ENCODE measurements at places on chromosomes 3 and 15. TPM values are rescaled to one million over a fixed set of nuclear protein-coding genes. Genes with fewer than 3 reads are reported as not detected.

PPP1R14D gene
- not detected for total RNA-seq

GRCh38 chr3:183182073-183182472 is 19.5 kb upstream of the LAMP3 start:
- no peak for DNase-seq

MEIS2 gene
- 0.54 TPM for total RNA-seq

DNA sequence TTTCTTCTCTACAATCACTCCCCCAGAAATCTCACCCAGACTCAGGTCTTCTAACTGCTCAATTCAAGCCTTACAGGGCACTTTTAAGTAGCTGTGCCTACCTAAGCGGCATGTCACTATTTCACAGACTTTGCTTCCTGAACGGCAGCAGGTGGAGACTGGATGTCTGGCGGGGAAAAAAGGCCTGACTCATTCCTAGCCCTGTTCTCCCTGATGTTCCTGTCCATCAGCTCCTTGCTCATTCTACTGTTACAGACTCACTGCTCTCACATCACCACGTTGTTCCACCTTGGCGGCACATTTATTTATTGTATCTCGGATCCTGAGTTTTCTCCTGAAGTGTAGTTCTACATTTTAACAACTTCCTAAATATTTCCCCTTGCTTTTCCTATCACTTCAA is 52.6 kb upstream of the ATP11B start:
- DNase-seq = no peak

- DNase-seq = no peak
Observed at GRCh38 chr3:138222131-138222941, 35.2 kb downstream of the ARMC8 start.

DNA sequence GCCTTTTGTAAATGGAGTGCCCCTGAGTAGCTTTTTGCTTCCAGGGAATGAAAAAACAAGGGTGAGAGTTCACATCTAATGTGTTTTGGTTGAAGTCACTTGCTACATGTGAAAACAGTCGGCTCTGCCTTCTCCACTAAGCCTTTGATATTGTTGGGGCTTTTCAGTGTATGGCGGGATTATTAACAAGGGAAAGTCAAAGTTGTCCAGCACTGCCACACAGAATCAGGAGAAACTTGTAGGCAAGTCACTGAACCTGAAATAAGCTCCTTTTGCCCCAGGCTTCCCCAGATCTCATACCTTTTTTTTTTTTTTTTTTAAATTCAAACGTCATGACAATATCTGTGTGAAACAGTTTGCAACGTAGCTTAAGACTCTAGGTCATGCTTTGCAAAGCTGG is 248.0 kb downstream of the FEZF2 start:
- DNase-seq = no peak

DNA sequence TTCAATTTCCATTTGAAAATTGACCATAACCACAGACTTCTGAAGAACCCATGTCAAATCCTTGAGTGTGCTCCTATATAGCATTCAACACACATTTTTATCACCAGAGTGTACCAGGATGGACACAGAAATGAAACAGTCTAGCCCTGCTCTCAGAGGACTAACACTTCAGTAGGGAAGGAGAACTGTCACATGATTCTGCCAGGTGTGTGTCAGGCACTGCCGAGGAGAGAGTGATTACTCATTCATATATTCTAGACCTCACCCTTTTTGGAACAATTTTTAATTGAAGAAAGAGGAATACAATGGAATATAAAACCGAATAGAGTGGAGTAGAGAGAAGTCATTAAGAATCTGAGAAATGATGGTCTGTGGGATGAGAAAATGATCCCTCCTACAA is 125.8 kb downstream of the ERC2 start:
- no peak for DNase-seq

RTP1 gene
- not detected for total RNA-seq

Data from hematopoietic multipotent progenitor cell (in vitro differentiated cells).